K562 (cell line): ENCODE measurements at places on chromosomes 3 and 15. TPM values are rescaled to one million over a fixed set of nuclear protein-coding genes. Genes with fewer than 3 reads are reported as not detected.
A peak's percentile ranks its signal among the peaks of the same experiment; 100 is the strongest.

GRCh38 chr15:62392376-62392775 lies 227.3 kb upstream of the C2CD4B start:
- no peak for DNase-seq

- DNase-seq, result no peak
These were observed 18.2 kb upstream of the AMOTL2 start for GRCh38 chr3:134392336-134392983.

The CCR9 gene
- not detected in 2 replicates for total RNA-seq

DNA sequence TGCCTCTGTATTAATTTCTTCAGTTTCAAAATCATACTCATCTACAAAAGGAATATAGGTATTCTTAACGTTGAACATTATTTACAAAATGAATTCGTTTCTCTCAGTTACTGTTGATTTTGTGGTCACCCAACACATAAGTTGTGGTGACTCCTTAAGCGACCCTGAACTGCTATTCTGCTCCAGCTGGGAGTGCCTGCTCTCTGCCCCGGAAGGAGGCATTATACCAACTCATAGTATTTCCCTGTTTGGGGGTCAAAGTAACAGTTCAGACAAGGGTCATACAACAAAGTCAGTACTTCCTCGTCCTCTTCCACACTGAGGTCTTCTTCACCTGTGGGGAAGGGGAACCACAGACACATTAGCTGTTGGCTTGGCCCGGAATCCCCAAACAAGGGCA lies 75.7 kb upstream of the FAM3D start:
- no peak for DNase-seq

The FGF7 gene
- total RNA-seq, result not detected in 2 replicates

GRCh38 chr3:60056404-60056803 lies 1006.6 kb upstream of the CFAP20DC start:
- DNase-seq, result no peak

- DNase-seq, result no peak
These were observed 104.2 kb downstream of the DGKG start for GRCh38 chr3:186257866-186258265.

DNA sequence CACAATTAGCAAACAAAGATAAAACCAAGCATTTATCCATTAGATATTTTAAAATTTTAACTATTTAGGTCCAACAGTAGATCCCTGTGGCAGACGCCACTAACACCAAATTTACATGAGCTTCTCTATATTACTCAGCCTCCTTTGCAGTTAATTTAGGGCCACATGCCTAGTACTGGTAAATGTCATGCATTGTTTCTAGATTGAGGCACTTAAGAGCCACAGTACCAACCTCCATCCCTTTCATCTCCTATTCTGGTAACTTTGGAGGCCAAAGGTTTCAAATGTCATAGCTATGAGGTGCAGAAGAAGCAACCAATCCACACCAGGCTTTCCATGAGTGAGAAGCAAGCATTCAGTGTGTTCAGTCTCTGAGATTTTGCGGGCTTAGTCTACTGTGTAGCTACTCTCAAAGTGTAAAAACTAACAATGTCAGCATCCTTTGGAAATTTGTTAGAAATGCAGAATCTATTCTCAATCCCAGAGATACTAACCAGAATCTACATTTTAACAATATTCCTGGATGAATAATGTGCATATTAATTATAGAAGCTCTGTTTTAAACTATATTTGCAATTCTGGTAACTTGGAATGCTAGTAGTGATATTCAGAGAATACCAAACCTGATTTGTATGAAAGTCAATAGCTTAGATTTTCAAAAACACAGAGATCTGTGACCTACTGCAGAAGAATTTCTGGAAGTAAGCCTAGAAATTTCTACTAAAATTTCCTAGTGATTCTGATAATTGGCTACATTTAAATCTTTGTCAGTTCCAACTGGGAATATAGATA lies 206.3 kb upstream of the CD96 start:
- no peak for DNase-seq

The SLC28A2 gene
- total RNA-seq, result not detected in 2 replicates

The GOLGA6B gene
- not detected in 2 replicates for total RNA-seq

GRCh38 chr3:22269831-22270230 lies 518.8 kb upstream of the ZNF385D start:
- no peak for DNase-seq

The BRK1 gene
- total RNA-seq, result 139 and 140 TPM in 2 replicates

The HHATL gene
- total RNA-seq, result not detected in 2 replicates

DNA sequence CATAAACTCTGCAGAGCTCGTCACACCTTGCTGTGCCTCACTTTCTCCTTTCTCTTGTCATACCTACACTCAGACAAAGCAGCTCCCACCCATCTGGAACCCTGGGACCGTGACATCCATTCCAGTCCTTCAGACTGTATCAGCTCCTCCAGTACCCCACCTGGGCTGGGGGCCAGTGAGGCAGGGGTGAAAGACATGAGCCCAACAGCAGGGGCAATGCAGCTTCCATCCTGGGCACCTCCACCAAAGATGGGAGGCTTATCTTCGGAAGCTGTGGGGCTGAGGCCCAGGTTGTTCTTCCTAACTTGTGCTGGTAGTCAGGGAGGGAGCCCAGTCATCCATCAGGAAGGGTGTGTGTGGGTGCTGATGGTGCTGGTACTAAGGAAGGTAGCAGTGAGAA lies 109.2 kb downstream of the EEFSEC start:
- no peak for DNase-seq

- no peak for DNase-seq
These were observed 28.4 kb downstream of the IGF1R start for GRCh38 chr15:98676586-98677270.

DNA sequence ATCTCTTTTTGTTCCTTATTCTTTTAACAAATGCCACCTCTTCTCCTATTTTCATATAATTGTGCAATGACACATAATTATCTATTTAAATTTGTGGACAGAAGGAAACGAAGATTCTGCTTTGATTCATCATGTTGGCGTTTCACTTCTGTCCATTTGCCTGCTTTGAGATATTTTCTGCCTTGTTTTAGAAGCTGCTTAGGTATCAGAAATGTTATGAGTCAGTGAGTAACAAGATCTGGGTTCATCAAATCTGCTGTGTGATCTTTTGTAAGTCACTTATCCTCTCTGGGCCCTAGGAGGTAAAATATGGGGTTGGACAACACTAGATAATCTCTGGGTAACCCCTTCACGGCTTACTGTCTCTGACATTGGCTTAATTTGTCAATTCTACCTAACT lies 7.3 kb upstream of the MINDY4B start:
- DNase-seq, result no peak

DNA sequence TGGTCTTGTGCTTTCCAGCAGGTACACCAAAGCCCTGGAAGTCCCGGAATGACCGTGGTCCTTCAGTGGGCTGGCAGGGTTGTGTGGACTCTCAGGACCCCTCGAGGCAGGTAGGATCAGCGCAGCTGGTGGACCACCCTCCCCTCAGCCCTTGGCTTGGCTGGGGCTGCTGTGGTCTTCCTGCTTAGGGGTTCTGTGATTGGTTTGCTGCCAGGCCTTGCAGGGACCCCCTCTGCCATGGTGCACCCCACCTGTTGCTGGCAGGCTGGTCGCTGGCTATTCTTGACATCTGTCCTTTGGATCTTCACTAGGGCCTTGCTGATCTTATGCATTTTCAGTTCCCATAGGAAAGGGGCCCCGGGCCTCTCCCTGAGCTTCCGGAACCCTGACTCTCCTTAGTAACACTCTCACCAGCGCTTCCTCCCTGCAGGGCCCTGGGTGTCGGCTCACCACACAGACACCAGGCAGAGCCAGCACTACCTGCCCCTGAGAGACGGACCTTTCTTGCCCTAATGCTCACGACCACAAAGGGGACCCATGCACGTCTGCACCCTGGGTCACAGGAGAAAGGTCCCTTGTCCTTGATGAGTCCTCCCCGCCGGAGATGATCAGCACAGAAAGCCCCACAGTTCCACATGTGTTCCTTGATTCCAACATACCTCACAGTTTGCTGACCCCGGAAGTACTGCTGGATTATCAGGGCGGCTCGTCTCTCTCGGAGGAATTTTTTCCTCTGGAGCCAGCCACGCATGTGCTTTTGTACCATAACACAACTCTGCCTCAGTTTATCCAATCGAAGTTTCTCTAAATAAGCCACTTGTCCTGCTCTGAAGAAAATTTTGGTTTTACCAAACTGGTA lies 51.7 kb downstream of the MYO5C start:
- DNase-seq, result no peak

DNA sequence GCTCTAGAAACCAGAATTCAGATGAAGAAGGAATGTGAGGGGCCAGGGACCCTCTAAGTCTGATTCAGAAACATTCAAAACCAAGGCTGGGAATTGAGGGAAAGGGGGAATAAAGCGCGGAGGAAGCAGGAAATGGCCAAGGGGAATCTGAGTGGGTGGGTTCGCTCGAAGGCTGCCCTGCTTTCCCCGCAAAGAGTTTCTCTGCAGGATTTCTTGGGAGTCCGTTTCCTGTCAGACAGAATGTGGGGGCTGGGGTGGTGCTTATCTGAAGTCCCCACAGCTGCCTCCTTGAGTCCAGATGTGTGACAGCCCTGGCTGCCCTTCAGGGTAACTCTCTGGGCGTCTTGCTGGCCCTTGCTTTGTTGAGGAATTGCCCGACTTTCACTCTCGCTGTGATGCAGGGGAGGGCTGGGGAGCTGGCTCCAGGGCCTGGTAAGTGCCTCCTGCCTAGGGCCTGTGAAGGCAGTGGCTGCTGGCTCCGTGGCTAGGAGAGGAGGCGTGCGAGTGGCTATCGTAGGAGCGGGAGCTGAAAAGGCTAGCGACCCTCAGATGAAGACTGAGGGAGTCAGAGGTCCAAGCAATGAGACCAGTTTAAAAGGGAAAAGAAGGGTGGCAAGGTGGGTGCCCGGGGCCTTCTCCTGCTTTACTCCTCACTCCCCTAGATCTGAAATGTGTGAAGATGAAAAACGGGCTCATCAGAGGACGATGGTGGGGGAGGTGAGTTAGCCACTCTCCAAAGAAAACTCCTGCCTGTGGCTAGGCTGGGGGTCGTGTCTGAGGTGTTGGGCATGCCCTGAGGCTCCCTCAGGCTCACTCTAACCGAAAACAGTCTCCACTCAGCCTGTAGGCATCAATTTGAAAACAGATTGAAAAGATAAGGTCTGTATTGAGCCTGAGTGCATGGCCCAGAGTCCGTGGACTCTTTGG lies 143.9 kb upstream of the UMPS start:
- DNase-seq, result peak; percentile 90

DNA sequence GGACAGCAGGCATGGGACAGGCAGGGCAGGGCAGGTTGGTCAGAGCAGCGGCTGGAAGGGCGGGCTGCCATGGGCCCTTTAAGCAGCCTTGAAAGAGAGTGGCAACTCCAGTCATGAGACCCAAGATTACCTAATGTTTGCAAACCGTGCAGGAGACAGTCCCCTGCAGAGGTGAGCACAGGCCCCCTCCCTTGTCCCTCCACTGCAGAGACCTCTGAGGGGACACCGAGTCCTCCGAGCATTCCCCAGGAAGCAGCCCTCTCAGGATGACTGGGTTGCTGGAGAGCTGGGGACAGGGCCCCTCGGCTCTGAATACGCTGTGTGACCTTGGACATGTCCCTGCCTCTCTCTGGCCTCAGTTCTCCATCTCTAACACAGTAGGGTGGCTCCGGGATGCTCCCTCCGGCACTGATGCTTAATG lies 81.4 kb downstream of the IQSEC1 start:
- DNase-seq, result no peak

DNA sequence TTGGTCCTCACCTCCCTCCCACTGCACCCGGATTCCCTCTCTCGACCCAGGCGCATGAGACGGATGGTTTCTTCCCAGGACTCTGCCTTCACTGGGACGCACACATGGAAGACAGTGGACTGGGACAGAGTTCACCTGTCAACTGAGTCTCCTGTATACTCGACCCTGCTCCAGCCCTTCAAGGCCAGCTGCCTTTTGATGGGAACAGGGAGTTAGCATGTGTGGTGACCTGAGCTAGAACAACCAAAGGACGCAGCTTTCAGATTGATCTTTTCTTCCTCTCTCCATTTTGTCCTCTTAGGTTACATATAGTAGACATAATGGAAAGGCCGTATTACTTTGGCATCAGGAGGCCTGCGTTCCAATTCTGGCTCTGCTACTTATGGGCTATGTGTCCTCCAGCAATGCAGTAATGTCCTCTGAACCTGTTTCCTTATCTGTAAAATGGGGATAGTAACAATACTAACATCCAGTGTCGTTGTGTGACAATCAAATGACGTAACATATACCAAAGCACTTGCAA lies 94.1 kb downstream of the PEX5L start:
- DNase-seq, result no peak

DNA sequence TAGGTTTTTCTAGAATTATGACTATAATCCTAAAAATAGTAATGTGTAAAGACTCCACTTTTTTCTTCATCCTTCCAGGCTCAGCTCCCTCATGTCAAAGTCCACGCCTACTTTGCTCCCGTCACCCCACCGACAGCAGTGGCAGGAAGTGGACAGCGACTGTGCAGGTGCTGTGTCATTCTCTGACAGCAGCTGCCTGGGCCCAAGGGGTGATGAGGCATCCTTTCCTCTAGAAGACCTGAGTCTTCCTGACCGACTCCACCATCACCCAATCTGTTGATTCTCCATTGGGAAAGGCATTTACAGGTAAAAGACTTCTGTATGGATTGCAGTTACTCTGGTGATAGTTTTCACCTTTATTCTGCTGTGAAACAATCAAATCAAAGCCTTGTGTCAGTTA lies 54.8 kb downstream of the UBP1 start:
- DNase-seq, result peak; percentile 89

GRCh38 chr3:142174559-142174958 lies 25.2 kb upstream of the TFDP2 start:
- no peak for DNase-seq

- no peak for DNase-seq
These were observed 5.1 kb upstream of the DNAH1 start for GRCh38 chr3:52310861-52311575.

DNA sequence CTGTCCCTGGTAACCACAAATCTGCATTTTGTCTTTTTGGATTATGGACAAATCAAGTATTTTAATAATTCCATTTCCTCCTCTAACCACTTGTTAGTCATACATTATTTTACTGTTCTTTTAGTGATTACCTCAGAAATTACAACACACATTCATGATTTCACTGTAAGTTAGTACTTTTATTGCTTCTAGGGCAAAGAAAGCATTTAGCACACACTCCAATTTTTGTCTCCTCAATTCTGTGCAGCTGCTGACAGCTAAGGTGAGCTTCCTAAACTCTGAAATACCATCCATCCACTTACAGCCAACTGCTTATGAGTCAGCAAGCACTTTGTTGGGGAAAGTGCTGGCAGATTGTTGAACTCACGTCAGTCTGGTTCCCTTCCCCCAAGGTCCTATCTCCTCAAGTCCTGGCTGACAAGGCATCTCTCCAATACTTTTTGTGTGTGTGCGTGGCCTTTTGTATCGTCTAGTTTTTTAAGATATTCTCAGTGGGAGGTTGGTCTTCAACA lies 49.4 kb upstream of the TNFAIP8L3 start:
- peak; percentile 73 for DNase-seq

DNA sequence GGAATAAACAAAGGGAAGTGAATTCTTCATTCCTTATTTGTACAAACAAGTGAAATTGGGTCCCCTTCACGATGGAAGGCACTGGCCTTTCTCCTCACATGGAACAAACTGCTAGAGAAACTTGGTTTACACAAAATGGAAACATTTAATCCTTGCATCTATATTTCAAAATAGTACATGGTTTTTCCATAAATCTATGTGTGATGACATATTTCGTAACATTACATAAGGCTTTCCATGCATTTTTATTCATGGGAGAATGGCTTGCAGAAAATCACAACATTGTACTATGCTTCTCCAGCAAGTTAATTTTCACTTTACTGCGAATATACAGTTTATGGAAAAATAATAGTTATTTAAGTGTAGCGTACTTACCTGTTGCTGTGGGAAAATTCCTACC lies 81.0 kb upstream of the CDIN1 start:
- DNase-seq, result no peak
